Effector memory CD4-positive, alpha-beta T cell (primary cell): ENCODE measurements at places on chromosomes 5 and 9.

- H3K27ac ChIP-seq = no peak overlapping the region
- no peaks in the 10 kb centered on the region for H3K36me3 ChIP-seq
- no peak for DNase-seq
- H3K4me1 ChIP-seq = no peaks in the 10 kb centered on the region
- no peaks in the 10 kb centered on the region for H3K27me3 ChIP-seq
- H3K4me3 ChIP-seq = no peak overlapping the region
Measured at GRCh38 chr9:21454149-21454548, 13.9 kb downstream of the IFNA1 start.

GRCh38 chr5:95808013-95808685 is 14.4 kb downstream of the GLRX start:
- peak overlapping the region; percentile 26 for H3K4me3 ChIP-seq
- no peak for DNase-seq
- peak overlapping the region; percentile 68 for H3K27ac ChIP-seq
- H3K4me1 ChIP-seq = peaks cover 54% of the 10 kb centered on the region
- no peaks in the 10 kb centered on the region for H3K27me3 ChIP-seq

DNA sequence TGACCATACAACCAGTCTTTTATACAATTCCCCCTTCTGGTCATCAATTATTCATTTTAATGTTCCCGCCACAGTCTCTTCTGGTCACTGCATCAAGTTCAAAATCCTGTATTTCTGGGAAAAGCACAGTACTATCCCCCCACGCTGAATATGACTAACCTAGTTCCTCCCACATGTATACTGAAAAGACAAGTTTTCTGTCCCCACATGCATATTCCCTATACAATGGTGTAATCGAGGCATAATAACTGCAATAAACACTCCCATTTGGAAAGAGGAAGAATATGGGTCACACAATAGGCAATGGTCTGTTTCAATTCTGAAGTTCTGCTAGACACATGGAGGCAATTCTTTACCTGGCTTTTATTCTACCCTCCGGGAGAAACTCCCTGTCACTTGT is 344.9 kb downstream of the EFNA5 start:
- H3K27me3 ChIP-seq = no peaks in the 10 kb centered on the region
- H3K27ac ChIP-seq = no peak overlapping the region
- no peak for DNase-seq
- no peaks in the 10 kb centered on the region for H3K36me3 ChIP-seq
- H3K4me1 ChIP-seq = no peaks in the 10 kb centered on the region
- no peak overlapping the region for H3K4me3 ChIP-seq

GRCh38 chr9:132114102-132114707 is 34.5 kb upstream of the MED27 start:
- no peaks in the 10 kb centered on the region for H3K4me1 ChIP-seq
- H3K27ac ChIP-seq = no peak overlapping the region
- no peak for DNase-seq

DNA sequence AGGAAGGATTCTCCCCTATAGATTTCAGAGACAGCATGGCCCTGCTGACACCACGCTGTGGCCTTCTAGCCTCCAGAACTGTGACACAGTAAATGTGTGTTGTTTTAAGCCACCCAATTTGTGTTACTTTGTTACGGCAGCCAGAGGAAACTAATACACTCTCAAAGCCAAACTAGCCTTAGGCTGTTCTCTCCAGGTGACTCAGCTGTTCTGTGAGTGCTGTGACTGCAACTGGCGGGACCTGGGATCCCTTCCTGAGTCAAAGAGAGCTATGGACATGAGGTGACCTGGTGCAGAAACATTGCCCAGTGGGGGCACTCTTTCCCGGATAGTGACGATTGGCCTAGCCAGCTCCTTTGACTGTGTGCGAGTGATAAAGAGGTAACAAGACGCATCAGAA is 14.0 kb upstream of the MLANA start:
- no peaks in the 10 kb centered on the region for H3K27me3 ChIP-seq
- no peaks in the 10 kb centered on the region for H3K4me1 ChIP-seq
- H3K36me3 ChIP-seq = no peaks in the 10 kb centered on the region
- DNase-seq = no peak
- no peak overlapping the region for H3K4me3 ChIP-seq
- no peak overlapping the region for H3K27ac ChIP-seq

DNA sequence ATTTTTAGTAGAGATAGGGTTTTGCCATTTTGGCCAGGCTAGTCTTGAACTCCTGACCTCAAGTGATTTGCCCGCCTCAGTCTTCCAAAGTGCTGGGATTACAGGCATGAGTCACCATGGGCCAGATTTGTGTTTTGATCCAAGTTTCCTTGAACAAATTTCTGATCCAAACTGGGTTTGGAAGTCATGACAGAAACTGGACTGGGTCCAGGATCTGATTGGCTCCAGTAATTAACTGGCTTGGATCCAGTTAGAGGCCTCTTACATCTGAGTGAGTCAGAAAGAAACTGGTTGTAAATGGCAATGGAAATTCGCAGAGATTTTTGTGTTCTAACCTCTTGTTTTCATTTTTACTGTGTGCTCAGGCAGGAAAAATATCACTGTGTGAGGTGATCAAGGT is 141.6 kb downstream of the SLC25A46 start:
- no peaks in the 10 kb centered on the region for H3K36me3 ChIP-seq
- no peak overlapping the region for H3K27ac ChIP-seq
- H3K4me3 ChIP-seq = no peak overlapping the region
- no peaks in the 10 kb centered on the region for H3K27me3 ChIP-seq
- no peak for DNase-seq

DNA sequence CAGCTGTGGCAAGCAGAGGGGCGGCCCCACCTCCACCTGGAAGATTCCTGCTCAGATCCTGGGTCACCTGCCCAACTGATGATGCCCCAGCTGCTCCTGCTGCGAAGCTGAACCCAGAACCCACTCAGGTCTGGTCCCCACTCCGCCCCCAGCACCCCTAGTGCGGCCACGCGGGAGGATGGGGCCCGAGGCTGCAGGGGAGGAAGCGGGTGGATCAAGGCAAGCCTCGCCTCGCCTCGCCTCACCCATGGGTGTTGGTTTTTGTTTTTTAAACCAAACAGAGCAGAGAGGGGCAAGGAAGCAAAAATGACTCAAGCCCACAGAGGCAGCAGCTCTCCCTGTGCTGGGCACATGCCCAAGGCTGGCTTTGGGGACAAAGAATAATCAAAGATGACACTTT is 23.2 kb downstream of the ABO start:
- H3K27ac ChIP-seq = peak overlapping the region; percentile 35
- H3K4me1 ChIP-seq = peaks cover 6% of the 10 kb centered on the region
- peak overlapping the region; percentile 3 for H3K4me3 ChIP-seq
- no peaks in the 10 kb centered on the region for H3K27me3 ChIP-seq

DNA sequence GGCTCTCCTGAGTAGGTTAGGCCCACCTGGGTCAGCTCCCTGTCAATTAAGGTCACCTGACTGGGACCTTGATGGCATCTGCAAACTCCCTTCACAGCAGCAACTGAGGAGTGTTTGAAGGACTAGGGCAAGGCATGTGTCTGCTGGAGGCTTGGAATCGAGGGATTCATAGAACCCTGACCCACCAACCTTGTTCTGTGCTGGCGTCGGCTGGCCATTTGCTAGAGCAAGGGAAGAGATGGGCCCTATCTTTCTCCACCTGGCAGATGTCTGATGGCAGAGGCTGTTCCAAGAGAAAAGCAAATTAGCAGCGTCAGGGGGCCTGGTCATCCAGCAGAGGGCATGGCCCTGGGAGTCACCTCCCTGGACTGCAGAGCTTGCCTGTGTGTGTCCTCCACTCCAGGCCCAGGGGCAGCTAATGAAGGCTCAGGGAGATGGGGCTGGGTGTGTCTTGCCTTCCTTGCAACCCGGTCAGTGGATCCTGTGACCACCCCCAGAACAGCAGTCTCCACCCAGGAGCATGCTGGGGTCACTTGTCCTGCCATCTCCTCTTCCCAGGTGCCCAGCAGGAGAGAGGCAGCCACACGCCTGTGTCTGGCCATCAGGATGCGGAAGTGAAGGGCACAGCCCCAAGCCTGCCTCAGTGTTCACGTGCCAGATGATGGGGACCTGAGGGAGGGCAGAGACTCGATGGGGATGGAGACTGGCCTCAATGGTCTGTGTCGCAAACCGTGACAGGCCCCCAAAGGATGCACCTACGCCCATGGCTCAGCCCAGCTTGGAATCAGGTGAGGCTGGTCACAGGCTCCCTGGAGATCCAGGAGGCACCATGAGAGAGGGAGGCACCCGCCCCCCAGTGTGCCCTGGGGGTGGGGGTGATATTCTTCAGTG is 53.9 kb downstream of the BARX1 start:
- DNase-seq = no peak
- peaks cover 15% of the 10 kb centered on the region for H3K4me1 ChIP-seq
- no peaks in the 10 kb centered on the region for H3K27me3 ChIP-seq
- no peaks in the 10 kb centered on the region for H3K36me3 ChIP-seq
- no peak overlapping the region for H3K4me3 ChIP-seq

- no peak for DNase-seq
- no peak overlapping the region for H3K27ac ChIP-seq
- H3K36me3 ChIP-seq = no peaks in the 10 kb centered on the region
- no peak overlapping the region for H3K4me3 ChIP-seq
- no peaks in the 10 kb centered on the region for H3K27me3 ChIP-seq
- H3K4me1 ChIP-seq = no peaks in the 10 kb centered on the region
Measured at GRCh38 chr5:162512935-162513565, 445.5 kb downstream of the GABRG2 start.

DNA sequence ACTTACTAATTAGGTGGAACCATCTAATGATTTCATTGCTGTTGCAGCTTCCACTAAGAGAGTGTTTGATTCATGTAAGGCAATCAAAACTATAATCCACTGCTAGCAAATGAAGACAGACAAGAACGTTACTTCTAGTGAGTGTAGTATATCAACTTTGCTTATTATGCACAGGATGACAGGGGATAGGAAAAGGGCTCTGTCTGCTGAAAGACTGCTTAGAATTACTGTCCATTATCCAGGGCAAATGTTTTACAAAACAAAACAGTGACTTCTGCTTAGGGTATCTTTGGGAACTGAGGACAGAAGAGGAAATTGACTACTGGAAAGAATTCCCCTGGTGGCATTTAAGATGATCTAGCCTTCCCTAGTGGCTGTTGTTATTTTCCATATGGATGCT is 40.2 kb downstream of the PLPPR1 start:
- no peak overlapping the region for H3K4me3 ChIP-seq
- no peaks in the 10 kb centered on the region for H3K4me1 ChIP-seq
- no peak for DNase-seq
- no peaks in the 10 kb centered on the region for H3K36me3 ChIP-seq

DNA sequence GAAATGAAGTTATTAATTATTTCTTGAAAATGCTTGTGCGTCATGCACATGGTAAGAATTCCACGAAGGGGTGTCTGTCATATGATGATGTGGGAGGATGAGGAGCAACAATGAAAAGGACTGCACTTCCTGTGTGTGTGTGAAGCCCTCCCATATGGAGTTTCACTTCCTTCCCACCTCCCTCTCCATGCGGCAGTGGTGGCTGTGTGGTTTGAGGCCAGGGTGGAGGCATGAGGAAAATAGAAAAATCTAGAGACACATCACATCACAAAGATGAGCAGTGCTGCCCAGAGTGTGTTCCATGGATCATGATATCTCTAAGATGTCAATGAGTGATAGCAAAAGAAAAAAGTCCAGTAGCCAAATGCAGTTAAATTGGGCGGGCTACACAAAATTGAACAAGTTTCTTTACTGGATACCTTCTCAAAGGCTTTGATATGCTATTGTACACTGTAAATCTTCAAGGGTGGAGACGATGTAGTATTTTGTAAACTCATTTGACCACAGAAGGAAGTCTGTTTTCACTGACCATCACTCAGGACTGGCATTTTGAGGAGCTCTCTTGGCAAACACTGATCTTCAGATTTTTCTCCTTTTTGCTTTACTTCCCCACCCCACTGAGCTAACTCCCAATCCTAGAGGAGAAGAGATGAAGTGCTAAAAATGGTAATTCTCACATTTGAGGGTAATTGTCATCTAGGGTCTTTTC is 55.7 kb upstream of the EQTN start:
- no peaks in the 10 kb centered on the region for H3K27me3 ChIP-seq
- no peak for DNase-seq
- H3K4me1 ChIP-seq = no peaks in the 10 kb centered on the region

GRCh38 chr5:14935341-14935740 is 63.8 kb upstream of the ANKH start:
- no peaks in the 10 kb centered on the region for H3K4me1 ChIP-seq
- no peak overlapping the region for H3K4me3 ChIP-seq
- H3K27me3 ChIP-seq = no peaks in the 10 kb centered on the region

- H3K4me1 ChIP-seq = peaks cover 19% of the 10 kb centered on the region
- no peak overlapping the region for H3K4me3 ChIP-seq
- DNase-seq = no peak
Measured at GRCh38 chr5:141965071-141965470, 3.8 kb upstream of the RNF14 start.

DNA sequence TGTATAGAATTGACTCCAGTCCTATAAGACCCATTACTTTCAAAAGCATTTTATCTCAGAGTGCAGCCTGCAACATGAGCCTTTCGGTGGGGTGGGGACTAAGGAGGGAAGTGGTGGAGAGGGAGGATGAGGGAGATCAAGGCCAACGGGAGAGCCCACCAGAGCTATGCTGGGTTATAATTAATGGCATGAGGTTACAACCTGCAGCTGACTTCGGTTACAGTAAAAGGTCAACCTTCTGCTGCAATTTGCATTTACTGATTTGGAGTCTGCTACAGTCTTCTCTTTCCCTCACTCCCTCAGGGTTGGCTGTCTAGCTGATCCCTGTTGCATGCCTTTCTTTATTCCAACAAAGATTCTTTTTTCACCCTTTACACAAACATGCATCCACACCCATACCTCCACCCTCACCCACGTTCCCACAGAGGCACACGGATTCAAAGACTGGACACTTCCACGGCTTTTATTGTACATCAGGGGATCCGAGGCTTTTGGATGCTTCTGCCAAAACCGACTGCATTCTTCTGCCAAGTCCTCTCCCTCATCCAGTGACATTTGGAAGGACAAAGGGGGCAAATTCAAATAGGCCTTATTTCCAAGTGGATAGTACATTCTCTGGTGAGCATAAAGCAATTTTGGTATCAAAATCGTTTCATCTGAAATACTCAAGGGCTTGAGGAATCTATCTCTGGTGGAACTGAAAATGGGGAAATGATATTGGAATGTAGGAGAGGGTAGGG is 381.2 kb downstream of the NFIB start:
- no peaks in the 10 kb centered on the region for H3K4me1 ChIP-seq
- H3K36me3 ChIP-seq = no peaks in the 10 kb centered on the region
- H3K27me3 ChIP-seq = no peaks in the 10 kb centered on the region
- no peak for DNase-seq

DNA sequence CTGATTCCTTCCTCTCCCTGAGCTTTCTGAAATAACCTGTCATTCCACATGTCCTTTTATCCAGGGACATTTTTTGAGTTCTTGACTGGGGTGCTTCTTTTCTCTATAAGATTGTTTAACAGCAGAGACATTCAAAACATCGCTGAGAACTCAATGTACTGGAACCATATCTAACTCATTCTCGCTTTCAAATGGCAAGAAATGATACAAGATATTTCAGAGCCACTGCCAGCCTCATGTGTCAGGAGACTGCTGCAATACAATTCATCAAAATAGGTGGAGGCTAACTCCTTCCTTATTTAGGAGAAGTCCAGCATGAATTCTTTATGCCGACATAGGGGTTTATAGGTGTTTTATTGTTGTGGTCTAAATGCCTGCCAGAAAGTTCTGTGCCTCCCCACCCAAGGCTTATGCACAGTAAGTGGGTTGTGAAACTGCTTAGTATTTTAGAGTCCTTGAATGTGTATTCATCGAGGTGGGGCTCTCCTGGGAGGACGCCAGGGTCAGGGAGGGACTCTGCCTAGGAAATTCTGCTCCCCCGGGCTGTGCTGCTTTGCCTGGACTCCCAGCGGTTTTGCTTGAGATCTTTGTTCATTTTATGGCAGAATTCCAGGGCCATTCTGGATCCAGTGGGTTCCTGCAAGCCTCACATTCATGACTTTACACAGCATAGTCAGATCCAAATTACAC is 53.9 kb downstream of the ZNF474 start:
- no peak for DNase-seq
- H3K36me3 ChIP-seq = no peaks in the 10 kb centered on the region
- H3K27ac ChIP-seq = no peak overlapping the region
- H3K4me1 ChIP-seq = no peaks in the 10 kb centered on the region
- no peak overlapping the region for H3K4me3 ChIP-seq
